ENCODE measurements at places on chromosomes 3 and 15. TPM values are rescaled to one million over a fixed set of nuclear protein-coding genes. Genes with fewer than 3 reads are reported as not detected.

Gene CCR8
- not detected for total RNA-seq

Gene TP63
- 0.23 TPM for total RNA-seq

Gene SLITRK3
- total RNA-seq = not detected

GRCh38 chr3:187828579-187829452, 83.5 kb upstream of the BCL6 start:
- no peak for DNase-seq

GRCh38 chr3:100331660-100332059, 2.9 kb upstream of the NIT2 start:
- DNase-seq = no peak

DNA sequence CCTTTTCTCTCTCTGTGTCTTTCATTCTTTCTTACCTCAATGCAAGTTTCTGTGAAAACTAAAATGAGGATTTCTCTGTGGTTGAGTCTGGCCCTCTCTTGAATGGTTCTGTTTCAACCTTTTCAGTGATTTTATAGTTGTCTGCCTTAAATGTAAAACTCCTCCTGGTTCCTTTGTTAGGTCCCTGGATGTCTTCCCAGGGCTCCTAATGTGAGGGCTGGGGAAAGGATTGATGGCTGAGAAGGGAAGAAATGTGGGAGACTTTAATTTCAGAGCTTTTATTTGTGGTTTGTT, 90.6 kb upstream of the GRM7 start:
- no peak for DNase-seq

Measured in PC-3 (cell line).